ENCODE measurements at places on chromosomes 3 and 15. TPM values are rescaled to one million over a fixed set of nuclear protein-coding genes. Genes with fewer than 3 reads are reported as not detected.

The NAALADL2 gene
- 3.4 TPM for polyA plus RNA-seq

DNA sequence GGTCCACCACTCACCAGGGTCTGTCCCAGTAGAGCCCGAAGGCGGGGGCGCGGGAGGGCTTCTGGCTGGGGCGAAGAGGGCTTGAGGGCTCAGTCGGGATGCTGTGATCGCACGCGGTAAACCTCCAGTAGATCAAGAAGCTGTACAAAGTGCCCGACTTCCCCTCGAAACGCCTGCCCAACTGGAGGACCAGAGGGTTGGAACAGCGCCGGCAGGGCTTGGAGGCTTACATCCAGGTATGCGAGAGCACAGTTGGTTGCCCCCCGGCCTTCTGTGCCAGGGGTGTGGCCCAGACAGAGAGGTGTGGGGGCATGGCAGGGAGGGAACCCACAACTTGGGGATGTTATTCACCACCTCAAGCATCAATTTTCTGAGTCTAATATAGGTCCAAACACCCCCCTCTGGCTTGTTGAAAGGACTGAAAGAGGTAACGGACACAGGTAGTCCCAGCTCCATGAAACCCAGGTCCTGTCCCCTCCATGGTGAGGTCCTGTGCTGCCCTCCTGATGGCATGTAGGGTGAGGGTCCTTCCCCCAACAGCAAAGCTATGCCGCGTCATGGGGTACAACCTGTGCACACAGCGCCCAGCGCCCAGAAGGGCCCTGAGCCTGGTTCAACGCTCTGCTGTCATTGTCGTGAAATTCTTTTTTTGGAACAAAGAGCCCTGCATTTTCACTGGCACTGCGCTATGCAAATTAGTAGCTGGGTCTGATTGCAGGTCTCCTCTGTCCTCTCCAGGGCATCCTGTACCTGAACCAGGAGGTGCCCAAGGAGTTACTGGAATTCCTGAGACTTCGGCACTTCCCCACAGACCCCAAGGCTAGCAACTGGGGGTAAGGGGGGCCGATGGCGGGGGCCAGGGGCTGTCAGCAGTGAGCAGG, 1.2 kb downstream of the SNX22 start:
- H3K36me3 ChIP-seq, result no peaks in the 10 kb centered on the region
- peak overlapping the region; percentile 58 for H3K4me3 ChIP-seq
- H3K27me3 ChIP-seq, result peaks cover 14% of the 10 kb centered on the region
- peaks cover 21% of the 10 kb centered on the region for H3K4me1 ChIP-seq

DNA sequence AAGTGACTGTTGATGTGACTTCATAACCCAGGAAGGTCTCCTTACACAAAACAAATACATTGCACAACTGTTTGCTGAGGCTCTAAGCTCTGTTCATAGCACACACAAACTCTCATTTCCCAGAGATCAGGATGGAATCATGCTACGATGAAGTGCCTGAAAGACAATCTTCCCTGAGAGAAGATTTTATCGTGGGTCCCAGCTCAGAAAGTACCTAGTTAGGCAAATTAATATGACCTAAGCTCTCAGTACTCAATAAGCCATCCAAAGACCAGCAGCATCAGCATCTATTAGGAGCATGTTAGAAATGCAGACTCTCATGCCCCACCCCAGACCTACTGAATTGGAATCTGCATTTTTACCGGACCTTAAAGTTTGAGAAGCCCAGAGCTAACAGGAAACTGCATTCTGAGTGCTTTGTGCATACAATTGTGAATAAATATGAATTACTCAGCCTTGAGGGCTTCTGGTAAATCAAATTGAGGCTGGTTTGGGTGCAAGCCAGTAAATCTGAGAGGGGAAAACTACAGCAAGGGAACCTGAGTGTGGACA, 161.5 kb upstream of the C2CD4B start:
- H3K36me3 ChIP-seq, result no peaks in the 10 kb centered on the region
- no peaks in the 10 kb centered on the region for H3K4me1 ChIP-seq
- no peak overlapping the region for H3K4me3 ChIP-seq
- no peak for DNase-seq
- no peaks in the 10 kb centered on the region for H3K27me3 ChIP-seq

GRCh38 chr3:11346416-11346815, 74.2 kb downstream of the ATG7 start:
- no peak overlapping the region for H3K4me3 ChIP-seq
- no peak overlapping the region for H3K27ac ChIP-seq
- H3K4me1 ChIP-seq, result no peaks in the 10 kb centered on the region
